ENCODE measurements at places on chromosomes 7 and 10.

- DNase-seq: no peak
These were observed 152.5 kb downstream of the ARHGAP12 start for GRCh38 chr10:31776159-31776558.

DNA sequence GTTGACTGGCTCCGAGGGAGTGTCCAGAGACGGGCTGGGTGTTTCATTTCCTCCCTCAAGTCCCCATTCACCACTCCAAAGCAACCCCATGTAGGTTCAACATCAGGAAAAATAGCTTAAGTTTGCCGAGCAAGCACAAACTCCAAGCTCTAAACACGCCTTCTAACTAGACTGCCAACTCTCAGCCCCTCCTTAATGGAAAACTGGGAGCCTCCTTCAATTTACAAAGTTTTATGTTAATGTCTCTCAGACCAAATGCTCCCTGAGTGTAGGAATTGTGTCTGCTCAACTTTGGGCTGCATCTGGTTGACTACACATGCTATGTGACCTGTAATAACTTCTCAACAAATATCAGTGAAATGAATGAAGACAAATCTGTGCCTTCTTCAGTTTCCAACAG lies 87.5 kb downstream of the FAM204A start:
- no peak for DNase-seq

- no peak for DNase-seq
These were observed 823.1 kb upstream of the LRRTM3 start for GRCh38 chr10:66102756-66103155.

DNA sequence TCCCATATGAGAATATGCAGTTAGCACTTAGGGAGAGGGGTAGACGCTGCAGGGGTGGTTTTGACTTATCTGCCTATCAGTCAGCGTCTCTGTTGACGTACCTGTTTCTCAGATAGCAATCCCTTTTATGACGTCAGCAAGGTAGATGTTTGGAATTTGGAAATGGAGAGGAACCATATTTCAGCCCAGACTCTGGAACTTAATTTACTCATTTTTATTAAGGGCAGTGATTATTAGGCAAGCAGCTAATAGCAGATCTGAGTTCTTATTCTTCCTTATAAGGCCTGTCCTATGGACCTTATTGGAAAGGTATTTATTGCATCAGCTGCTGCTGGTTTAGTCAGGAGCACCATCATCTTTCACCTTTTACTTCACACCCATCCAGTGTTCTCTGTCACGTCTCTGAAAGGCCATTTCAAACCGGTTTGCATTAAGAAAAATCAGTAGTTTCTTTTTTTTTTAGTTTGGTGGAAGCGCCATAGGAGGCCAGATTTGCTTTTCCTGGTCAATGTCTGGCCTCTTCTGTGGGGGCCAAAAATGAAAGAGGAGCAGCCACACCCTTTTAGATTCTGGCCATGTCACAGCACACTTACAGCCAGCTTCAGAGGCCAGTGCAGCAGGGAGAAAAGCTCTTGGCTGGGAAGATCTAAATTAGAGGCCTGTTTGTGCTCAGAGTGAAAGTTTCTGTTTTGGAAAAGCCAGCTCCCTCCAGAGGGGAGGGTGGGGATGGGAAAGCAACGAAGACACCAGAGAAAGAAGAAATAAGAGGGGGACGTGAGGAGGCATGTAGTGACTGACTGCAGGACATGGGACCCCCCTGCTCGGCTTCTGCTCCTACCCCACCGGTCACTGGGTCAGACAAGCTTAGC lies 146.3 kb downstream of the TCF7L2 start:
- DNase-seq: no peak

GRCh38 chr7:27430105-27430504 lies 187.5 kb downstream of the EVX1 start:
- no peak for DNase-seq

DNA sequence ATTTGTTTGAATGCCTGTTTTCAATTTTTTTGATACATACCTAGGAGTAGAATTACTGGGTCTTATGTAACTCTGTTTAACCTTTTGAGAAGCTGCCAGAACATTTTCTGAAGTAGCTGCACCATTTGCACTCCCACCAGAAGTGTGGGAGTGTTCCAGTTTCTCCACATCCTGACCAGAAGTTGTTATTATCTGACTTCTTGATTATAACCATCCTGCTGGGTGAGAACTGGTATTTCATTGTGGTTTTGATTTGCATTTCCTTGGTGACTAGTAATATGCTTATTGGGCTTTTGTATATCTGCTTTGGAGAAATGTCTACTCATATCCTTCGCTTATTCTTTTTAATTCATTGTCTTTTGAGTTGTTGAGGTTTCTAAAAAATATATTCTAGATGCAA lies 117.2 kb upstream of the GLCCI1 start:
- no peak for DNase-seq
